ENCODE measurements at places on chromosomes 12 and 14.
A peak's percentile ranks its signal among the peaks of the same experiment; 100 is the strongest.

DNA sequence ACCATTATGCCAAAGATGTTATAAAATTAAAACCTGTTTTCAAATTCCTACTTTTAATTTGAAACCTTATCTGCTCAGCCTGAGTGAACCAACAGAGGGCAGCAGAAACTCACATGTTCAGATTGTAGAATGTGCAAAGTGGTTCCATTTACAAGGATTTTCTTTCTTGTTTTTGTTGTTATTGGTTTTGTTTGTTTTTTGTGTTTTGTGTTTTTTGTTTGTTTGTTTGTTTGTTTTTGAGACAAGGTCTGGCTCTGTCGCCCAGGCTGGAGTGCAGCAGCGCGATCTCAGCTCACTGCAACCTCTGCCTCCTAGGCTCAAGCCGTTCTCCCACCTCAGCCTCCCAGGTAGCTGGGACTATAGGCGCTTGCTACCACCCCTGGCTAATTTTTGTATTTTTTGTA, 22.8 kb upstream of the GARIN2 start:
- H3K4me1 ChIP-seq: no peaks in the 10 kb centered on the region
- H3K27ac ChIP-seq: no peak overlapping the region
- no peaks in the 10 kb centered on the region for H3K27me3 ChIP-seq
- no peak overlapping the region for H3K4me3 ChIP-seq
- no peak for DNase-seq
- H3K36me3 ChIP-seq: peaks cover 9% of the 10 kb centered on the region

- no peak overlapping the region for H3K4me3 ChIP-seq
- no peaks in the 10 kb centered on the region for H3K4me1 ChIP-seq
- H3K27me3 ChIP-seq: peaks cover 7% of the 10 kb centered on the region
- DNase-seq: no peak
- H3K36me3 ChIP-seq: no peaks in the 10 kb centered on the region
These were observed 6.9 kb upstream of the DCN start for GRCh38 chr12:91189516-91189915.

DNA sequence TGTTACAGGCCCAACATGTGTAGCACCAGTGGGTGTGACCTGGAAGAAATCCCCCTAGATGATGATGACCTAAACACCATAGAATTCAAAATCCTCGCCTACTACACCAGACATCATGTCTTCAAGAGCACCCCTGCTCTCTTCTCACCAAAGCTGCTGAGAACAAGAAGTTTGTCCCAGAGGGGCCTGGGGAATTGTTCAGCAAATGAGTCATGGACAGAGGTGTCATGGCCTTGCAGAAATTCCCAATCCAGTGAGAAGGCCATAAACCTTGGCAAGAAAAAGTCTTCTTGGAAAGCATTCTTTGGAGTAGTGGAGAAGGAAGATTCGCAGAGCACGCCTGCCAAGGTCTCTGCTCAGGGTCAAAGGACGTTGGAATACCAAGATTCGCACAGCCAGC, 8.6 kb downstream of the BCL2L14 start:
- DNase-seq: no peak
- no peak overlapping the region for H3K27ac ChIP-seq
- no peak overlapping the region for H3K4me3 ChIP-seq
- no peaks in the 10 kb centered on the region for H3K36me3 ChIP-seq

GRCh38 chr12:47721431-47721973, 3.8 kb downstream of the ENDOU start:
- H3K27ac ChIP-seq: peak overlapping the region; percentile 64
- H3K4me1 ChIP-seq: peaks cover 34% of the 10 kb centered on the region
- H3K4me3 ChIP-seq: peak overlapping the region; percentile 5
- peaks cover 8% of the 10 kb centered on the region for H3K27me3 ChIP-seq

DNA sequence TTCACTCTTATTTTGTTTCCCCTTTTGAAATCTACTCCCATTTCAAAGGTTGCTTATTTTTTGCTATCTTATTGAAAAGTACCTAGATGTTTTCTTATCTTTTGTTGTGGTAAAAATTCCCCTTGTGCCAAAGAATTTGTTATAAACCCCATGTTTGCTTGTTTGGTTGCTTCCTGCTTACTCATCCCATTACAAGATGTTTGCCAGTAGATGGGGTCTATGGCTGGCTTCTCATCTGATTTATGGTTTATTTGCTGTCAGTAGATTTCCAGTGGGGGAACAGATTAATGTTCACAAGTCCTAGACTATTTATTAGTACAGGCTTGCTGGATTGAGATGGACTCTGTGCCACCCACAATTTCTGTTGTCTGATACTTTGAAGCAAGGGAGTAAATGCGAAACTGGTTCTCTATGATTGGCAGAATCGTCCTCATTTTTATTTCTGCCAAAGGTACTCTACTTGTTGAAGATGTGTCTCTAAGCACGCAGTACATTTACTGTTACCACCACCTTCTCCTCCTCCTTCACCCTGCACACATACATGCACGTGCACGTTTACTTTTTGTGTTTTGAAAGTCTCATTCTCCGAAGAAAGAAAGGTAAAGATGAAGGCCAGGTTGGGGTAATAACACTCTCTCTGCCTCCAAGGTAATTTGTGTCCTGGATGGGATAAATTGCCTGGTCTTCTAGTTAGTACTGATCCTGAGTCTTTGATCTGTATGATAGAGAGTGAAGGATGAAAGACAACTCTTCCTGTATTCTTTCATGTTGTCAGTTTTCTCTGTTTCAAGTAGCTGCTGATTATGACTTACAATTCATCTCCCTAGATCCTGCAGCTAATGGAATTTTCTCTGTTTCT, 117.2 kb upstream of the ATP2B1 start:
- H3K27ac ChIP-seq: no peak overlapping the region
- H3K36me3 ChIP-seq: no peaks in the 10 kb centered on the region
- DNase-seq: no peak
- peaks cover 8% of the 10 kb centered on the region for H3K4me1 ChIP-seq
